ENCODE measurements at places on chromosomes 6 and 20. TPM values are rescaled to one million over a fixed set of nuclear protein-coding genes. Genes with fewer than 3 reads are reported as not detected.

The F13A1 gene
- not detected for total RNA-seq

The BMP2 gene
- total RNA-seq: not detected

The GPX5 gene
- total RNA-seq: not detected

The NR2E1 gene
- not detected for total RNA-seq

The PTCRA gene
- not detected for total RNA-seq

All from activated CD4-positive, alpha-beta T cell treated with anti-CD3 and anti-CD28 coated beads for 36 hours (primary cell).